Naive B cell (primary cell): ENCODE measurements at places on chromosomes 3 and 15. TPM values are rescaled to one million over a fixed set of nuclear protein-coding genes. Genes with fewer than 3 reads are reported as not detected.
A peak's percentile ranks its signal among the peaks of the same experiment; 100 is the strongest.

CCR3 gene
- polyA plus RNA-seq, result not detected

DNA sequence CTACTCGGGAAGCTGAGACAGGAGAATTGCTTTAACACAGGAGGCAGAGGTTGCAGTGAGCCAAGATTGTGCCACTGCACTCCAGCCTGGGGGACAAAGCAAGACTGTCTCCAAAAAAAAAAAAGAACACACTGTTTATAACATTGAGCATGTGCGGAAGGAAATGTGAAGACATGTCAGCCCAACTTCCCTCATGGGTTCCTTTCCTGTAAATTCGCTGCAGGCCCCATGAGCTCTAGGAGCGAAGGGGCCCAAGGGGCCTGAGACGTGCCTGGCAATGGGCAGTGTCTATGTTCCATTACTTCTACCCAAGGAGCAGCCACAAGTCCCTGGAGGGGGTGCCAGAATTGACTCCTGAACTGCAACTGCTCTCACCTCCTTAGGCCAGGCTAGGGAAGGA is 3.2 kb downstream of the PFKFB4 start:
- H3K27me3 ChIP-seq, result no peaks in the 10 kb centered on the region
- no peaks in the 10 kb centered on the region for H3K36me3 ChIP-seq
- no peak overlapping the region for H3K27ac ChIP-seq
- DNase-seq, result no peak

PLSCR5 gene
- polyA plus RNA-seq, result not detected

TIPIN gene
- 9.2 TPM for polyA plus RNA-seq

DNA sequence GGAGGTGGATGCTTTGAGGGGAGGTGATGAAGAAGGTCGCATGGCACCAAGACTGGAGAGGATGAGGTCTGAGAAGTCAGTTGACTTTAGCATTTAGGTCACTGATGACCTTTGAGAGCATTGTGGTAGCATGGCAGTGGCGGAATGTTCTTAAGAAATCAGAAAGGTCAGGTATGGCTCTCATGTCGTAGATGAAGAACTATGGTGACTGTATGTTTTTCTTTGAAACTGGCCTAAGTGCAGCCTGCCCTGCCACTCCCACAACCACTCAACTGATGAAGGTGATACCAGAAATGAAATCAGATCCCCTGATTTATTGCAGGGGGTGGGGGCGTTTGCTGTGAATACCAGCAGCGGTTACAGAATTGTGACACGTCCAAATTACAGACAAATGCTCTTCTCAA is 102.6 kb downstream of the ITPR1 start:
- no peak for DNase-seq
- no peaks in the 10 kb centered on the region for H3K27me3 ChIP-seq
- peaks cover 93% of the 10 kb centered on the region for H3K4me1 ChIP-seq

DNA sequence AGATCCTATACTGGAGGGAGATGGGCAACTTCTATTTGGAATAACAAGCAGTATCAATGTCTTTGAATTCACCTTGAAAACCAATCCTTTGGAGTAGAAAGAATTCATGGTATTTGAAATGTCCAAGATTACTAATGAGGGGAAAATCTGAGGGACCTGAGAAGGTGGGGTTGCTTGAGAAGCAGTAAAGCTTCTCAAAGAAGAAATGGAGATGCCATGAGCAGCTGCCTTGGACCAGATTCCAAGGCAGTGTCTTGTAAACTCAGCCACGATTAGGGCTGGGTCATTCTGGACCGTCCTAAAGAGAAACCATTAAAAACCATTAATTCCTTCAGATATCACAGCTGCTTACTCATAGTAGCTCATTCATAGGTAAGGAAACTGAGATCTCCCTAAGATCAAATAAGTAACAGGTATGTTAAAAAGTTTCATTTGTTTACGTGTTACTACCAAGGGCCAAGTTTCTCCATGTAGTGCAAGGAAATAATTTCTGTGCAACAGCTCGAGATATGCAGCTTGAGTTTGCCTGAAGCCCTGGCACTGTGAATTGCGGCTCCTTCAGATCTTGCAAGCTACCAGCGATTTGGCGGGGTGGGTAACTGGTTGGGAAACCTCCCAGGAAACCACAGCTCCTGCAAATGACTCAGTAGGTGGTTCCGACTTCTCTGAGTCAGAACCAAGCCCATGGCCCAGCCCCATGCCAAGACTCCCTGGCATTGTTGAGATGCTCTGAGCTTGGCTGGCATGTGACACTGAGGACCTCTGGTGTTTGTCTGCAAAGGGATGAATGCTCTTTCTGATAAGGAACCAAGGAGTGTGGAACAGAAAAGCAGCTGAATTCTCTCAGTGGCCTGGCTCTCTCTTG is 296.8 kb downstream of the RORA start:
- no peak overlapping the region for H3K27ac ChIP-seq
- H3K27me3 ChIP-seq, result peaks cover 11% of the 10 kb centered on the region
- no peak overlapping the region for H3K4me3 ChIP-seq
- no peaks in the 10 kb centered on the region for H3K4me1 ChIP-seq

STOML1 gene
- polyA plus RNA-seq, result 9.4 TPM

GNAT1 gene
- polyA plus RNA-seq, result not detected

TMEM212 gene
- not detected for polyA plus RNA-seq

GRCh38 chr3:137105277-137105977 is 147.6 kb downstream of the IL20RB start:
- peaks cover 8% of the 10 kb centered on the region for H3K27me3 ChIP-seq
- no peak overlapping the region for H3K4me3 ChIP-seq
- H3K27ac ChIP-seq, result no peak overlapping the region
- no peaks in the 10 kb centered on the region for H3K4me1 ChIP-seq
- H3K36me3 ChIP-seq, result no peaks in the 10 kb centered on the region

DNA sequence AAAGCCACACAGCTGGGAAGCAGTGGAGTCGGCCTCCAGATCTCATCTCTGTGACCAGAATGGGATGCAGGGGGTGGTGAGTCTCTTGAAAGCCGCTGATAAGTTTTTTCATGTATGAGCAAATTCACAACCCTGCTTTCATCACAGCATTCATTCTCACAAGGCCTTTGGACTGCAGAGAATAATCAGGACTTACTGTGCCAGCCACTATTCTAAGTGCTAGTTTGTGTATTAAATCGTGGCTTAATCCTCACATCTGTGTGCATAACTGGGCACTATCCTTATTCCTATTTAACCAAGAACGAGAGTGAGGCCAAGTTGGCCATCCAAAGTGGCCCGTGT is 64.2 kb upstream of the POLG start:
- peaks cover 88% of the 10 kb centered on the region for H3K27me3 ChIP-seq
- H3K36me3 ChIP-seq, result no peaks in the 10 kb centered on the region
- H3K4me3 ChIP-seq, result peak overlapping the region; percentile 78
- no peak for DNase-seq
- no peak overlapping the region for H3K27ac ChIP-seq

- no peak for DNase-seq
- no peaks in the 10 kb centered on the region for H3K27me3 ChIP-seq
- no peaks in the 10 kb centered on the region for H3K36me3 ChIP-seq
- H3K4me1 ChIP-seq, result no peaks in the 10 kb centered on the region
- no peak overlapping the region for H3K4me3 ChIP-seq
- no peak overlapping the region for H3K27ac ChIP-seq
Measured at GRCh38 chr15:83940136-83940535, 286.2 kb downstream of the ADAMTSL3 start.

GRCh38 chr15:59394166-59394661 is 21.5 kb upstream of the MYO1E start:
- no peaks in the 10 kb centered on the region for H3K27me3 ChIP-seq
- no peak overlapping the region for H3K4me3 ChIP-seq
- H3K36me3 ChIP-seq, result no peaks in the 10 kb centered on the region

AGBL1 gene
- polyA plus RNA-seq, result not detected

- H3K4me3 ChIP-seq, result no peak overlapping the region
- H3K4me1 ChIP-seq, result no peaks in the 10 kb centered on the region
- no peaks in the 10 kb centered on the region for H3K36me3 ChIP-seq
- peaks cover 22% of the 10 kb centered on the region for H3K27me3 ChIP-seq
Measured at GRCh38 chr15:72912996-72913395, 129.4 kb upstream of the ADPGK start.

DNA sequence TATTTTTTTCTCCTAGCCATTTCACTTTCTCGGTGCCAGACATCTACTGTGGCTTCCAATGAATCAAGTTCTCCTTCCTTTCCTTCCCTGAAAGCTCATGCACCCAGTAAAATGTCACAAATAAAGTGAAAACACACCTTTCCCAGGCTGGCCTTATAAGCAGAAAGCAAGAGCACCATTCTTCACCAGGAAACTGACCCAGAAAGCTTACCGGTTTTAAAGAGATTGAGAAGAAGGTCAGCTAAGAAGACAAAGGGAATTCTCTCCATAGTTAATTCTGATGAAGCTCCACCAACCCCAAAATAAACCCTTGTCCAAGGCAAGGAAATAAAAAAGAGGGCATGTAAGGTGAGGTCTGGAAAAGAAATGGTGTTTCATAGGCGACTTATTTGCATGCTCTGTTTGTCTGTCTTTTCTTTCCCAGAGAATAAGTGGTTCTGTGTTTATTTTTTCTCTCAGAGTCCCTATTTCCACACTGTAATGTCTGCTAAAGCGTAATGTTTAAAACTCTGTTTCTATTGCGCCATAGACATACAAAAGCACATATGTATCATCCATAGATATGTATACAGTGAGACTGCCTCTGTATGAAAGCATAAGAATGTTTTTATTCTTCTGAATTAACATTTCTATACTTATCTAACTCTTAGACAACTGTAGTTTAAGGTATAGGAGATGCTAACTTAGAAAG is 2.8 kb downstream of the LSAMP start:
- no peak overlapping the region for H3K27ac ChIP-seq
- no peak overlapping the region for H3K4me3 ChIP-seq
- H3K36me3 ChIP-seq, result no peaks in the 10 kb centered on the region
- DNase-seq, result no peak

GRCh38 chr3:4432259-4432658 is 34.8 kb downstream of the SUMF1 start:
- peaks cover 9% of the 10 kb centered on the region for H3K4me1 ChIP-seq
- DNase-seq, result no peak
- no peak overlapping the region for H3K4me3 ChIP-seq
- H3K36me3 ChIP-seq, result peaks cover 31% of the 10 kb centered on the region
- peak overlapping the region; percentile 81 for H3K27ac ChIP-seq
- H3K27me3 ChIP-seq, result no peaks in the 10 kb centered on the region

CYP1A1 gene
- polyA plus RNA-seq, result not detected

DUOX1 gene
- 4.2 TPM for polyA plus RNA-seq

DNA sequence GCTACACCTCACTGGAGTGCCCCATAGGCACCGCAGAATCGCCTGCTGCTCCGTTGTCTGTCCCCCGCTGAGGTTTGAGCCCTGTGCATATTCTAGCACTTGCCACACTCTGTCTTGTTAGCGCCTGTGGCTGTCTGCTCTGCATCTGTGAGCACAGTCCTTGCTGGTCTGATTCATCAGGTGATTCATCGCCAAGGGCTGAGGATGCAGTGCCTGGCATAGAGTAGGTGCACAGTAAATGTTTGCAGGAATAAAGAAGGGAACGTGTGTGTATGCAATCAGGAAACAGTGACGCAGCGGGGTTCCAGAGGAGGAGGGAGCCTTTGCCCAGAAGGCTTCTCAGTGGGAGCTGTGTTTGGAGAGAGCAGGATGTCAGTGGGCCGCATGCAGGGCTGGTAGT is 124.0 kb upstream of the PLXNA1 start:
- no peaks in the 10 kb centered on the region for H3K27me3 ChIP-seq
- H3K4me1 ChIP-seq, result peaks cover 4% of the 10 kb centered on the region
- no peak for DNase-seq
- H3K27ac ChIP-seq, result no peak overlapping the region
- no peak overlapping the region for H3K4me3 ChIP-seq

DNA sequence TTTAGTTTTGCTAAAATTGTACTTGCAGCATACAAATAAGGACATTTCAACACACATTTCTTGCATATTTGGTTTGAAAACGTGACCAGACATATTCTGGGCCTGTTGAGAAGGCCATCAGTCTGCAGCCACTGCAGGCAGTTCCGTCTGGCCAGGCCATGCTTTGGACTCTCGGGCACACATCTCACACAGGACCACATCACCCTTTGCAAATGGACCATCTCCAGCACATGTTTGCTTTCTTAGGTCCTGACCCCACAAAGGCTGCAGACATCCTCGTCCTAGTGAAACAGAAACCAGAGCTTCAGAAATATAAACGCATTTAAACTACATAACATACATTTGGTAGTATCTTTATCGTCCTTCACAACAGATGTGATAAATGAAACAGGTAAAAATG is 24.1 kb downstream of the GABRA5 start:
- no peak for DNase-seq
- H3K4me1 ChIP-seq, result no peaks in the 10 kb centered on the region
- H3K36me3 ChIP-seq, result peaks cover 7% of the 10 kb centered on the region
- H3K4me3 ChIP-seq, result no peak overlapping the region
- H3K27me3 ChIP-seq, result peaks cover 26% of the 10 kb centered on the region

DNA sequence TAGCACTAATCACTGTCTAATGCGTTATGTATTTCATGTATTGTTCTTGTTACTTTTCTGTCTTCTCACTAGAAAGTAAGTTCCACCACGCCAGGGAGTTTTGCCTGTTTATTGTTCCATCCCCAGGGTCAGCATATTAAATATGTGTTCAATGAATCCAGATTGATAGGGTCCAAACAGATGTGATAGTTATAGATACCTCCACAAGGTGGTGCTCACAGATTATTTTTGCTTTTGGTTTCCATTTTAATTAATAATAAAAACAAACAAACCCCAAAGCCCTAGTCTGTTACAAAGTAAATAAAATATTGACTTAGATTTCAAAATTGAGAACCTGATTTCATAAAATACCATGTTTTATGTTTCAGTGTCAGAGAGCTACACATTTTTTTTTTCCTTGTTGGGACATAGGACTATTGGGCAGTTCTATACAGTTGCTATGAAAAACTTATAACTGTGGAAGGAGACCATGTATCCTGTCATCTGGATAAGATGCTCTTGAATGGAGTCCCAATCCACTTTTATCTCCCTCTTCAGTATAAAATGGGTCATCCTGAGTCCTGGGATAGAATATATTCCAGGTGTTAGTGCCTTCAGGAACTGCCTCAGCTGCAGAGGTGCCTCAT is 12.4 kb downstream of the OTOL1 start:
- no peaks in the 10 kb centered on the region for H3K4me1 ChIP-seq
- H3K27ac ChIP-seq, result no peak overlapping the region
- H3K36me3 ChIP-seq, result no peaks in the 10 kb centered on the region
- H3K27me3 ChIP-seq, result no peaks in the 10 kb centered on the region
- DNase-seq, result no peak

DNA sequence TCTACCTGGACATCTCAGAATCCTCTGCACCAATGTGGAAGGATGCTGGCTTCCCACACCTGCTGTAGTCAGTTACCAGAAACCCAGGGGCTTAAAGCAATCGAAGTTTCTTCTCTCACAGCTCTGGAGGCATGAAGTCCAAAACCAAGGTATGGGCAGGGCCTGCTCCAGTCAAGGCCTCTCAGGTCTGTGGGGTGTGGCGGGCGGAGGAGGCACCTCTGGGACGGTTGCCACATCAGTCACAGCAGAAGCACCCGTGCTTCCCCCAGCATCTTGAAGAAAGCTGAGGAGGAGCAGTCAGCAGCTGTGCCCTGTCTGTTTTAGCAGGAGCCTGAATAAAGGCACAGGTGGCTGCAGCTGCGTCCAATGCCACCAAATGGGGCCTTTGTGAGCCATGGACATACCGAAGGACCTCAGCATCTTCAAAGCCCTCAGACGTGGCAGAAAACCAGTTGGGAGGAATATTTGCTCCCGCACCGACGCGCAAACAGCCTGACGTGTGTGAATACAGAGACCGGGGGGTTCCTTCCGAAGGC is 68.9 kb downstream of the TFRC start:
- H3K4me1 ChIP-seq, result no peaks in the 10 kb centered on the region
- no peak for DNase-seq
- H3K4me3 ChIP-seq, result no peak overlapping the region
- peaks cover 7% of the 10 kb centered on the region for H3K36me3 ChIP-seq
- H3K27ac ChIP-seq, result no peak overlapping the region

TNFAIP8L3 gene
- not detected for polyA plus RNA-seq

GRCh38 chr15:41546851-41547786 is 3.1 kb upstream of the RPAP1 start:
- no peak overlapping the region for H3K4me3 ChIP-seq
- H3K27me3 ChIP-seq, result peaks cover 4% of the 10 kb centered on the region
- no peaks in the 10 kb centered on the region for H3K36me3 ChIP-seq

UBA3 gene
- polyA plus RNA-seq, result 59.1 TPM

PYGO1 gene
- polyA plus RNA-seq, result not detected

MESP1 gene
- polyA plus RNA-seq, result not detected

CHAC1 gene
- 0.22 TPM for polyA plus RNA-seq
